ENCODE measurements at places on chromosomes 5 and 9. TPM values are rescaled to one million over a fixed set of nuclear protein-coding genes. Genes with fewer than 3 reads are reported as not detected.

STKLD1 gene
- not detected for polyA plus RNA-seq

OLFM1 gene
- not detected for polyA plus RNA-seq

INSL6 gene
- not detected for polyA plus RNA-seq

ENTPD2 gene
- not detected for polyA plus RNA-seq

PAIP2 gene
- 503 TPM for polyA plus RNA-seq

COL23A1 gene
- polyA plus RNA-seq = not detected

GRCh38 chr5:142319105-142319504 is 5.7 kb downstream of the SPRY4 start:
- DNase-seq = no peak

DNA sequence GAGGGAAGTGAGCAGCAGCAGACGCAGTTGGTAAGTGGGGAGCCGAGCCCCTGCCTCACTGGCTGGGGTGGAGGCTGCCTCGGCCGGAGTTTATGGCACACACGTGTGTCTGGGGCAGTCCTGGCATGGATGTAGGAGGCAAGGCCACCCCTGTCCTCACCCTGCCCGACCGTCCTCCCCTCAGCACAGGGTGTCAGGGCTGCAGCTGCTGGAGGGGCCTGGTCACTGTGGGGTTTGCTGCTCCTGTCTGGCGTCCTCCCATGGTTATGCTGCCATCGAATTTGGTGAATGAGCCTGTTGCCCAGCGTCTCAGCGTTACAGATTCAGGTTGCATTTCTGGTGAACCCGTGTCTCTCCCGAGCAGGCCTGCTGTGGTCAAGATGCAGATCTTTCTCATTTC is 32.4 kb downstream of the CEP72 start:
- DNase-seq = no peak

GRCh38 chr5:152188251-152188650 is 216.8 kb downstream of the NMUR2 start:
- no peak for DNase-seq

GRCh38 chr5:2169430-2169808 is 286.7 kb upstream of the IRX4 start:
- DNase-seq = no peak

All from CD4-positive, alpha-beta memory T cell (primary cell).